ENCODE measurements at places on chromosomes 13 and 19. TPM values are rescaled to one million over a fixed set of nuclear protein-coding genes. Genes with fewer than 3 reads are reported as not detected.

NAPSA gene
- 15.3 TPM for polyA plus RNA-seq

CALR3 gene
- not detected for polyA plus RNA-seq

ZNF583 gene
- polyA plus RNA-seq = 11.2 TPM

ADAMTSL5 gene
- 1.2 TPM for polyA plus RNA-seq

RNF225 gene
- polyA plus RNA-seq = not detected

SLC25A23 gene
- polyA plus RNA-seq = 77.5 TPM

ZNF136 gene
- 18.9 TPM for polyA plus RNA-seq

LYPD5 gene
- polyA plus RNA-seq = 0.30 TPM

SOHLH2 gene
- polyA plus RNA-seq = 2.6 TPM

AMER2 gene
- polyA plus RNA-seq = 0.43 TPM

OR7A5 gene
- not detected for polyA plus RNA-seq

TEX26 gene
- 1.7 TPM for polyA plus RNA-seq

PRX gene
- 10.2 TPM for polyA plus RNA-seq

KCNJ14 gene
- polyA plus RNA-seq = 0.72 TPM

ELSPBP1 gene
- polyA plus RNA-seq = not detected

KIRREL2 gene
- polyA plus RNA-seq = 12.0 TPM

PCP2 gene
- 0.42 TPM for polyA plus RNA-seq

GNA15 gene
- polyA plus RNA-seq = 1.2 TPM

ARHGEF18 gene
- polyA plus RNA-seq = 27.7 TPM

AZU1 gene
- polyA plus RNA-seq = 1.4 TPM

MATK gene
- polyA plus RNA-seq = 0.90 TPM

Measured in renal cortex interstitium (tissue), 15 donors.